ENCODE measurements at places on chromosomes 3 and 15.

DNA sequence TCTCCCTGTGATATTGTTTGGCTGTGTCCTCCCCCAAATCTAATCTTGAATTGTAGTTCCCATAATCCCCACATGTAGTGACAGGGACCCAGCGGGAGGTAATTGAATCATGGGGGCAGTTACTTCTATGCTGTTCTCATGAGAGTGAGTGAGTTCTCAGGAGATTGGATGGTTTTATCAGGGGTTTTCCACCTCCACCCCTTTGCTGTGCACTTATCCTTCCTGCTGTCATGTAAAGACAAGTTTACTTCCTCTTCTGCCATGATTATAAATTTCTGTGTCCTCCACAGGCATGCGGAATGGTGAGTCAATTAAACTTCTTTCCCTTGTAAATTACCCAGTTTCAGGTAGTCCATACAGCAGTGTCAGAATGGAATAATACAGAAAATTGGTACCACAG lies 24.7 kb downstream of the TUSC7 start:
- no peak for DNase-seq

- DNase-seq = no peak
Measured at GRCh38 chr3:57087361-57088092, 27.1 kb downstream of the SPATA12 start.

GRCh38 chr3:142319912-142320311 lies 94.5 kb upstream of the GK5 start:
- no peak for DNase-seq

DNA sequence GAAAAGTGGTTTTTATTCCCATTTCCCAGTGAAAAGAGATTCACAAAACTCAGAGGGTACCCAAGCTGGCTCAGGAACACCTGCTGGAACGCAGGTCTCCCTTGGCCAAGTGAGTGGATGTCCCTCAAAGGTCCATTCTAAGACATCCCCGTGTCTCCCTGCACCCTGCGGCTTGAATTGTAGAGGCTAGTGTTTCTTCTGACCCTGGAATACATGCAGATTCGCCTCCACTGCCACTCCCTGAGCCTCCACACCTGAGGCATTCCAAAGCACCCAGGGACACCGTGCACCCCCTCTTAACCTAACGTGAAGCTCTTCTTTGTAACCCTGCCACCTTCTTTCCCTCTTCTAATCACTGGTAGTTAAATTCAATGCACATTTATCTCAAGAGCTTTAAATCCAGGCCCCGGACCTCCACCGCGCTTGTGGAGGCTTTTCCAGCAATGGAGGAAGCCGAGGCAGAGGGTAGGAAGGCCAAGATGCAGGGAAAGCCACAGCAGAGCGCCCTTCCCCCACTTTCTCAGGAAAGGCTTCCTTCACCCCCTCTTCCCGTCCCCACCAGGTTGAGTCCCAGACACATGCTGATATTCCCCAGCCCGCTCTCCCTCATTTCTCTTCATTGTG lies 590 bp upstream of the ITGA11 start:
- DNase-seq = no peak

- no peak for DNase-seq
Measured at GRCh38 chr3:165653130-165653778, 184.0 kb downstream of the BCHE start.

Measured in stimulated activated CD8-positive, alpha-beta memory T cell treated with anti-CD3 and anti-CD28 coated beads, Interleukin-4, amount 100 ng/mL, for 1 hour (primary cell).